ENCODE measurements at places on chromosomes 7 and 10. TPM values are rescaled to one million over a fixed set of nuclear protein-coding genes. Genes with fewer than 3 reads are reported as not detected.

MYO1G gene
- polyA plus RNA-seq = 0.11 TPM

DNAJC12 gene
- 5.7 TPM for polyA plus RNA-seq

GRCh38 chr7:142956951-142957623, 5.1 kb downstream of the KEL start:
- no peak for DNase-seq

DNA sequence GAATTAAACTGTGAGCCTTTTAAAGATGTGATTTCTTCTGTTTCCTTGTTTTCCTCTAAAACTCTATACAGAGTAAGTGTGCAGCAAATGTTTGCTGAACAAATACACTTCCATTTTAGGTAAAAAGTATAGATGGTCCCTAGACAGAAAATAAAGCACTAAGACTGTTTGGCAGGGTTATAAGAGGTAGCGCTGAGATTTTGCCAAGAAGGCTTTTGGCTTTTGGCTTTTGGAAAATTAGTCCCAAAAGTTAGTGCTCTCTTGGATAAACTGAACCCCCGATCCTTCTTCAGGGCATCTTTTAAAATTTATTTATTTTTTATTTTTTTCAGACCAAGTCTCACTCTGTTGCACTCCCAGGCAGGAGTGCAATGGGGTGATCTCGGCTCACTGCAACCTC, 175.7 kb upstream of the NRP1 start:
- DNase-seq = no peak

DNA sequence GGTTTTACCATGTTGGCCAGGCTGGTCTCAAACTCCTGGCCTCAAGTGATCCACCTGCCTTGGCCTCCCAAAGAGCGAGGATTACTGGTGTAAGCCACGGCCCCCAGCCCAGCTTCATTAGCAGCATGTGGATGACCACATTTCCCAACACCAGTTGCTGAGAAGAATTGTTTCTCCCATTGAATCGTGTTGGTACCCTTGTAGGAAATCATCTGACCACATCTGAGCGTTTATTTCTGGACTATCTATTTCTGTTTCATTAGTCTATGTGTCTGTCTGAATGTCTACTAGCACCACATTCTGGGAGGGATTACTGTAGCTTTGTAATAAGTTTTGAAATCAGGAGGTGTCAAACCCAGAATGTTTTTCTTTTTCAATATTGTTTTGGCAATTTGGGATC, 89.6 kb downstream of the LCOR start:
- no peak for DNase-seq

- no peak for DNase-seq
These were observed 269.9 kb upstream of the FERD3L start for GRCh38 chr7:19415123-19415522.

Measured in GM23338 (cell line).